ENCODE measurements at places on chromosomes 1 and 21.

GRCh38 chr1:201007481-201007880, 16.0 kb downstream of the KIF21B start:
- no peak for DNase-seq

- DNase-seq, result no peak
Observed at GRCh38 chr1:111878091-111878490, 111.4 kb downstream of the KCND3 start.

GRCh38 chr1:186925881-186926669, 97.3 kb downstream of the PLA2G4A start:
- no peak for DNase-seq

GRCh38 chr1:218711884-218712674, 366.9 kb downstream of the TGFB2 start:
- no peak for DNase-seq

DNA sequence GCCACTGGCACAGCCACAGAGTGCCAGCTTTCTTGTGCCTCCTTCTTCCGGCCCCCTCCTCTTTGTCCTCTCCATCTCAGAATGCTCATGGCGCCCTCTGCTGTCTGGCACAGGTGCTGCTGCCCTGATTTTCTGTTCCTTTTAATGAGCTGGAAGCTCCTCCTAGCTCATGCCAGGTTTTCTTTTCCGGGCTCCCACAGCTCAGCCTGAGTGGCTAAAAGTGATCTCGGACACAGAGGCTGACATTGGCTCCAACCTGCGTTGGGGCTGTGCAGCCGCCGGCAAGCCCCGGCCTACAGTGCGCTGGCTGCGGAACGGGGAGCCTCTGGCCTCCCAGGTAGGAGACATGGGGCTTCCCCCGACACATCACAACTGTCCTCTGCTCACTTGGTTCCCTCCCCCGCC, 18.7 kb downstream of the CNTN2 start:
- DNase-seq, result peak; percentile 72

DNA sequence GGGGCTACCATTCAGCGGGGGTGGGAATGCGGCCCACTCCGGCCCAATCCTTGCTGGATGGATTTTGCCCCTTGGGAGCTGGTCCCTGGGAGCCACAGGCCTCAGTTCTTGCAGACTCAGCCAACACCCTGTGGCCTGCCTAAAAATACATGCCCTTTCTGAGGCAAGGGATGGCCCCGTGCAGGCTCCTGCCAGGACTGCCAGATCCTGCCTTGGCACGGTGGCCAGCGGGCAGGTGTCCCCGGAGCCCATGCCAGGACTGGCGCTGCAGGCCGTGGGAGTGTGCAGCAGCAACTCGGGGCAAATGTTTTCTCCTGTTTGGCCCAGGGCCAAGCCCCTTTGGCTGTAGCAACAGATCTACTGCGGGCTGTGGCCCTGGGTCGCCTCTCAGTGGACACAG, 1.6 kb upstream of the PANK4 start:
- DNase-seq, result no peak

GRCh38 chr1:184889902-184890301, 84.4 kb downstream of the NIBAN1 start:
- peak; percentile 41 for DNase-seq

DNA sequence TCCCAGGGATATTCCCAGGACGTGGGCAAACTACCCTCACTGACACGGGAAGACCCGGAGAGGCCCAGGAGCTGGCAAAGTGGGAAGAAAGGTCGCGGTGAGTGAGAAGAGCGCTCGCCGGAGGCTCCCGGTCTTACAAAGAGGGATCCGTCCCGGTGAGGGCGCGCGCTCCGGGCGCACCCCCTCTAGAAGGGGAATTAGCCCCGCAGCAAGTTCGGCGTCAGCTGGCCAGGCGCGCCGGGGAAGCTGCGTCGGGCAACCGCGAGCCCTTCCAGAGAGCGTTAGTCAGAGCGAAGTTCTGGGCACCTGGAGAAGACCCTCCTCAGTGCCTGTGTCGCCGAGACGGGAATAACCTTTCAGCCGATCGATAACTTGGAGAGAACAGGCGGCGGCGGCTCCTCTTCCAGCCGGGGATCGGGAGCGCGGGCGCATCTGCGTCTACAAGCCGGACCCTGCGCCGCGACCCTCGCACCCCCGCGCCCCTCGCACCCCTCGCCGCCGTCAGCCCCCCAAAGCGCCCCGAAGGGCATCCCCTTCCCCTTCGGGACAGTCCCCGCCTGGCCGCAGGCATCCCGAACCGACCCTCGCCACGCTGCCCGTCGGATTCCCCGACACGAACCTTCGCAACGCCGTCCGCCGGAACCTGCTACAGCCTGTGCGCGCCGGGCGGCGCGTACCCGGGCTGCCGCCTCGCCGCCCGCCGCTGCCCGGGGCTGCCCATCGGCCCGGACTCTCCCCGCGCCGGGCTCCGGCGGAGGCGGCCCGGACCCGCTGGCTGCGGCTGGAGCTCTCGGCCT, 485 bp downstream of the SIPA1L2 start:
- DNase-seq, result no peak

DNA sequence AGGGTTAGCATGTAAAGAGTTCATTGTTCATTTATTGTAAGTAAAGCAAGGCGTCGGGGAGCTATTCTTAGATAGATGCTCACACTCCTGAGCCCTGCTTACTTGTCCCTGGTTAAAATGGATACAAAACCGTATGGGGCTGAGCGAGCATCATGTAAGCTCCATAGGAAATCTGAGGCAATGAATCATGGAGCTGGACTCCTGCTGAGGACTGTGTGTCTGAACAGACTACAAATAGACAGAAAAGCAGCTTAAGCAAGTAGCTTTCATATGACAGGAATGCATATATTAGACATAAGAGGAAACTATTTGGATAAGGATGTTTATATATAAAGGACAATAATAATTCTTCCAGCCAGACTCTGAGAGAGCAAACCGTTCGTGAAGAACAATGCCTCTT, 604.9 kb upstream of the PTBP2 start:
- DNase-seq, result no peak

DNA sequence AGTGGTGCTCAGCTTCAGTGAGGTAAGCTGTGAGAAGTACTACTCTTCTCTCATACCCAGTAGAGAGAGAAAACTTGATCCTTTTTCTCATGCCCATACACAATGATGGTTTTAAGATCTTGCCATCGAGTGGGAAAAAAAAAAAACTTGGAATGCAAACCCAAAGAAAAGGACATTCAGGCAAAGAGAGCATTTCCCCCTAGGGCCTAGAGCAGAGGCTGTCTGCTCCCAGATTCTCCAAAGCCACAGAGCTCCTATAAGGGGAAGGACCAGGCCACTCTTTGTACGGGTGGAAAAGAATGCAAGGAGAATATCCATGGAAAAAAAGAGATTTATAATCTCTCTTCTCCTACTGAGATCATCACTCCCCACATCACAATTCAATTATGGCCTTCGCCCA, 34.9 kb downstream of the MROH9 start:
- DNase-seq, result no peak

- DNase-seq, result no peak
Observed at GRCh38 chr1:26470878-26471497, 1.3 kb upstream of the HMGN2 start.

DNA sequence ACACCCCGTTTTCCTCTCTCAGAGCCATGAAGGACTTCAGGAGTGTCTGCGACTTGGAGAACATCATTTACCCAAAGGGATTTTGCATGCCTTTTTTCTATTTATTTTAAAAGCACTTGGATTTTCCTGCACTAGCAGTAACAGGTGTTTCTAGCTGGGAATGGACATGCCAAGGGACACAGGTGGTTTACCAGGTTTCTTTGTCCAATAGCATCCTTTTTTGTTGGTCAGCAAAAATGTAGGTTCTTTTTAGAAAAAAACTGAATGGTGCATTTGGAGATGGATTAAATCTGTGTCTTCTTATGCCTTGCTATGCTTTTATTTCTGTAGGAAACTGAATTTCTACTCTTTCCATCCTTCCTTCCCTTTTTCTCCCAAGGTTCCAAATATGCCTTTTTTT, 132.8 kb upstream of the COL6A1 start:
- DNase-seq, result no peak

- peak; percentile 71 for DNase-seq
Observed at GRCh38 chr1:18950401-18951026, 6.0 kb downstream of the IFFO2 start.

DNA sequence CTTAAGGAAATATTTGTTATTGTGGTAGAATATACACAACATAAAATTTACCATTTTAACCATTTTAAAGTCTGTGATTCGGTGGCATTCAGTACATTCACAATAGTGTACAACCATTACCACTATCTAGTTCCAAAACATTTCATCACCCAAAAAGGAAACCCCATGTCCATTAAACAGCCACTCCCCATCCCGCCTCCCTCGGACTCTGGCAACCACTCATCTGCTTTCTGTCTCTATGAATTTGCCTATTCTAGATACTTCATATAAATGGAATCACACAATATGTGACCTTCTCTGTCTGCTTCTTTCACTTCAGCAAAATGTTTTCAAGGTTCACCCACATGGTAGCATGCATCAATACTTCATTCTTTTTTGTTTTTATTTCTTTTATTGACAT, 51.3 kb downstream of the PTP4A2 start:
- DNase-seq, result no peak

DNA sequence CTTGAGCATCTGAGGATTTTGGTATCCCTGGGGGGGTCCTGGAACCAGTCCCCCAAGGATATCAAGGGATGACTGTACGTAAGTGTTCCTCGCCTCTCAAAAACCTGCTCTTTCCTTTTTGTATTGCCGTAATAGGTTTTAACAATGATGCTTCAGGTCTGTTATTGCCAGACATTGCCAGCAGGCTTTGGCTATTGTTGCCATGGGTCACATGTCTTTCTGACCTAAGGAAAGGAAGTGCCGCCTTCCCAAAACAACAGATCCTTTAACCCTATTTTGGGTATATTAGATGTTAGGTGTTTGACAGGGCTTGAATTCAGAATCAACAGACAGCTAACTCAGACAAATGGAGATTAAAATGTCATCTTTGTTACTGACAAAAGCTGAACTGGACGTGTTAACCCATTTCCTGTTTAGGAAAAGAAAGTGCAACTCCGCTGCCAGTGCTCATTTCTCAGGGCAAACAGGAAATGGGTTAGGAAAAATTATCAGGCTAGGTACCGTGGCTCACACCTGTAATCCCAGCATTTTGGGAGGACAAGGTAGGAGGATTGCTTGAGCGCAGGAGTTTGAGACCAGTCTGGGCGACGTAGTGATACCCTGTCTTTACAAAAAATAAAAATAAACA, 12.4 kb upstream of the PRPF38B start:
- DNase-seq, result no peak

DNA sequence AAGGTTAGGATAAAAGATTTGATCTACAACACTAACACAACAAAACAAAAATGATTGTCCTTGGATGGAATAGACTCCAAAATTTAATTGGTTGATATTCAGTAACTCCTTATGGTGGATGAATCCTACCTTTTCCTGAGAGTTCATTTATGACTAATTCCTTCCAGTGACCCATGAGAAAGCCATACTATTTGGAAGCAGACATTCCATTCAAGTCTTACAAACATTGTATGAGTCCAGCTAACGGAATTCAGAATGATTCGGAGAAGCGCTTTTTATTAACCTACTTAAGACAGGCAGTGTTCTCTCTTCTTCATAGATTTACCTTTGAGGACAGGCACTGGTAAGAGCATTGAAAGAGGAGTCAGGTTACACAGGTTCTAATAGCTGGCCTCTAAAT, 155.6 kb upstream of the ZNF648 start:
- no peak for DNase-seq

DNA sequence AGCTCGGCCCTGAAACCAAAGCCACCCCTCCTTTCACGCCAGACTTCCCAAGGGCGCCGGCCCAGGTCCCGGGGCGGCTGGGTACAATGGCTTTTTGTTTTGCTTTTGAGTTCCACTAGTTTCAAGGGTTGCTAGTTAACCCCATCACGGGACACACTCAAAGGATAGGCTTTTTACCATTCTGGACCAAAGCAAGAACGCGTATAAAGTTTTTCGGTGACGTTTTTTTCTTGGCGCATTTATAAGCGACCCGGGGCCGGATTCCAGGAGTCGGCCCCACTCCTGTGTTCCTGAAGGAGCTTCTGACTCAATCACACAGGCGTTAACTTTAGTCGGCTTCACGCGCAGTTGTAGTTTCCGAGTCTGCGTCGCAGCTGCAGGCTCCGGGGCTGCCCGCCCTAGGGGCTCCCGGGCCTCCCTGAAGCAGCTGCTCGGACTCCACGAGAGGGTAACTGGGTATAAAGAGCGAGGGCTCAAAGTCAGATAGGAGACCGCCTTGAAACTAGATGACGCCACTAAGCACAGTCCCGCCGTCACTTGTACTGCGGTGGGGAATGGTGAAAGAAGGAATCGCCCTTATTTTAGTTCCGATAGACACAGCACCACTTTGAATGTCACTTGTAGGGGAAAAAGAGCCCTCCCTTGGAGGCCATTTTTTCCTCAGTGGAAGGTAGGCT, 707 bp upstream of the KLHL21 start:
- DNase-seq, result peak; percentile 65

DNA sequence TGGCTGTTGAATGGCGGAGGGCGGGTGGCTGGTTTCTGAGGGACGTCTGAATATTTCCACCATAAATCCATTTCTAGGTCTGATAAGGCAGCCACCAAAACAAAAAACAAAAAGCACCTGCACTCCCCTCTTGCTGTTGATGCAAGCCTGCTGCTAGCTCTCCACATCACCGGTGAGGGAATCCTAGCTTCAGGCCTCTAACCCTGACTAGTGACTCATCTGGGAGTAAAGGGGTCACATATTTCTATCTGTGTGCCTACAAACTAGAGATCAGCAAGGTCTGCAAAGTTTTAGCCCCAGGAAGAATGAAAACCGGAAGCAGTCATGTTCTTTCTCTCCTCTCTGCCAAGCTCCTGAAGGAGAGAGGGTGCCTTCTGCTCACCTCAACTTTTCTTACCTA, 10.3 kb upstream of the ERMAP start:
- no peak for DNase-seq

GRCh38 chr1:28028873-28029654, 59.3 kb downstream of the EYA3 start:
- DNase-seq, result no peak

- DNase-seq, result no peak
Observed at GRCh38 chr1:39943471-39944290, 11.3 kb upstream of the MFSD2A start.

DNA sequence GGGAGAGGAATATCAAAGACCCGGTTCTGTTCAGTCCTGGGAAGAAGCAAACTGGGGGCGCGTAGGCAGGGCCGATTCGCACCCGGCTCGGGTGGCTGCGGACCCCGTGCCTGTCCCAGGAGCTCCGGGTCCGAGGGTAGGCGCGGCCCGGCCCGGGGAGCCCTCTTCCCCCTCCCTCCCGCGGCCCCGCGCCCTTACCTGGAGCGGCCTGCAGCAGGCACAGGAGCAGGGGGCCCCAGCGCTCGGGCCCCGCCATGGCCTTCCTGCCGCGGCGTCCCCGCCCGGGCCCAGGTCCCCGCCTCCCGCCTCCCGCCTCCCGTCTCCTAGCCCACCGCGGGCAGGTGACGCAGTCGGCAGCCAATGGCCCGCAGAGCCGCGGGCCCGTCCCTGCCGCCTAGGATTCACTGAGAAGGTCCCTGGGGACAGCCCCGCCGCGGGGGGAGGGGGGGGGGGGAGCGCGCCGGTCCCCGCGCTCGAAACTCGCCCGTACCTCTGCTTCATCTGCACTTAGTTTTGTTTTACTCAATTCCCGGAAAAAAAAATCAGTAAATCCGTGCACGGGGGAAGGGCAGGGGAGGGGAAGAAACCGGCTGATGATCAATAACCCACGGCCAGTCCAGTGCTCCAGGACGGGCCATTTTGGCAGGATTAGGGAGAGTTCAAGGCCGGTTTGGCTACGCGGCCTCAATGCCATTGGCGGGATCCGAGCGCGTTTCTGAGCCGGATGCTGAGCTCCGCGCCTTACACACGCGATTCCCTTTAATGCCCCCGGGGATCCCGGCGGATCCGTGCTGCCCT, at the start of gene IFNLR1:
Gene IFNLR1 (minus strand): TSS at position 297 of the 798 bp plus-strand sequence. CDS start 41 bp downstream, at position 256.
- DNase-seq, result peak; percentile 65

Measured in activated CD4-positive, alpha-beta T cell treated with anti-CD3 and anti-CD28 coated beads, Interleukin-2, amount 50 U/mL, for 16 hours (primary cell).